Inflammatory macrophage treated with lipopolysaccharide for 1 hour (primary cell): ENCODE measurements at places on chromosomes 5 and 9.

DNA sequence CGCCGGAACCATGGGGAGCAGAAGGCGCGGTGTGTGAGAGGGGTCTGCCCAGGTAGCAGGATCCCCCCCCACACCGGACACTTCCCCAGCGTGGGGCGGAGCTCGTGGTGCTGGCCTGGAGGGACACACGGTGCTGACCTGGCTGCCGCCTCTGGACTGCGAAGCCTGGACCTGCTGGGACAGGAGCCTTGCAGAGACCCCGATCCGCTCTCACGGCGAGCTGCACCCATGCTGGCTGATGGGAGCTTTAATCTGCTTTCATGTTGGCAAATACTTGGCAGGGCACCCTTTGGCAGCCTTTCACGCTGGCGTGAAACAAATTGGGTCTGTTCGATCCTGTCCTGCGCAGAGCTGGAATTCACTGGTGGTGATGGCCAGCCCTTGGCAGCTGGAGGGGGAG is 7.4 kb downstream of the NKD2 start:
- DNase-seq = no peak

DNA sequence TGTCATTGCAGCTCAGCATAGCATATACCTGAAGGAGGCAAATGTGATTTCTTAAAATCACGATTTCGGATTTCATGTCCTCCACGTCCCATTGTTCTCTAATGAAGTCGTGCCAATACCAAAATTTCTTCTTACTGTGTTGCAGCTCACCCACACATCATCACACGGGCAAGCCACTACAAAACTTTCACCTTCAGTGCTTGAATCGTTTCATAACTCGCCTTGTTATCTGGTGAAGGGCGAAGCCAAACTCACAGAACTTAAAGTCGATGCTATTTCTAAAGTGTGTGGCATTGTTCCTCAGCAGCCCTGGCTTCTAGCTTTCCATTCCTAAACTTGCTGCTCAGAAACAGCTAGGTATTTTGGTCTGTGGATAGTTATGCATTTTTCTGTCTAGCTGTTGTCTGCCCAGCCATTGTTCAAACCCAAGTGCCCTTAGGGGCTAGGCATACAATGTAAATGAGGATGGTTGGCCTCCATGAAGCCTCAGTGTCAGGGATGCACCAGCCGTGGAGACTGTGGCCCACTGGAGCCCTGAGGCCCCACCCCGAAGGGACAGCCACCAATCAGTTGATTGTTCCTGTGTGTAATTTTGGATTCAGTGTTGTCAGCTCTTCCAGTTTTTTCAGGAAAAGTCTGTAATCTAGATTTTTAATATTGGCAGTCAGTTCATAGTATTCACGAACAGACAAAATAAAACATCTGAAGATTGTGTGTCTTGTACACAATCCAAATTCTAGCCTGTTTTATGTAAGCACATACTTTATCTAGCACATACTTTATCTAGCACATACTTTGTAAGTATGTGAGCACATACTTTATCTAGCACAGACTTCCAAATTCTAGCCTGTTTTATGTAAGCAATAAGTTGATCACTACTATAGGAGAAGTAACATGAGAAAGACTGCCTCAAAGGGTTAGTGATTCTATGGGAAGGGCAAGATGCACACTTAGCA is 112.8 kb downstream of the DAPK1 start:
- no peak for DNase-seq

- DNase-seq = no peak
Measured at GRCh38 chr9:116686135-116686534, 970 bp upstream of the TRIM32 start.

GRCh38 chr9:81822967-81823366 is 105.3 kb upstream of the SPATA31D4 start:
- no peak for DNase-seq

DNA sequence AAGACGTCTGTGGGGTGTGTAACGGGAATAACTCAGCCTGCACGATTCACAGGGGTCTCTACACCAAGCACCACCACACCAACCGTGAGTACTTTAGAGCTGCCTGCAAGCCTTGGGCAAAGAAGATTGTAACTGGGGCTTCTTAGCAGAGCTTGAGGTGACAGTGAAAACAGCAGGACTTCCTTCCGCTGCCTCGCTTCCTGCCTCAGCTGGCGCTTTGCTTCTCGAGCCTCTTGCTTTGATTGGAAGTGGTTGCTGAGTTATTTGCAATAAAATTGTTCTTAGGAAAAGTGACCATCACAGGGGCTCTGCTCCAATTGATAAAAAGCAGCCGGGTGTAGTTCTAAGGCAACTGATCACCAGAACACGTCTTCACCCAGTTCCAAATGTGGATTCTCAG is 99.1 kb downstream of the ADAMTS16 start:
- DNase-seq = no peak

DNA sequence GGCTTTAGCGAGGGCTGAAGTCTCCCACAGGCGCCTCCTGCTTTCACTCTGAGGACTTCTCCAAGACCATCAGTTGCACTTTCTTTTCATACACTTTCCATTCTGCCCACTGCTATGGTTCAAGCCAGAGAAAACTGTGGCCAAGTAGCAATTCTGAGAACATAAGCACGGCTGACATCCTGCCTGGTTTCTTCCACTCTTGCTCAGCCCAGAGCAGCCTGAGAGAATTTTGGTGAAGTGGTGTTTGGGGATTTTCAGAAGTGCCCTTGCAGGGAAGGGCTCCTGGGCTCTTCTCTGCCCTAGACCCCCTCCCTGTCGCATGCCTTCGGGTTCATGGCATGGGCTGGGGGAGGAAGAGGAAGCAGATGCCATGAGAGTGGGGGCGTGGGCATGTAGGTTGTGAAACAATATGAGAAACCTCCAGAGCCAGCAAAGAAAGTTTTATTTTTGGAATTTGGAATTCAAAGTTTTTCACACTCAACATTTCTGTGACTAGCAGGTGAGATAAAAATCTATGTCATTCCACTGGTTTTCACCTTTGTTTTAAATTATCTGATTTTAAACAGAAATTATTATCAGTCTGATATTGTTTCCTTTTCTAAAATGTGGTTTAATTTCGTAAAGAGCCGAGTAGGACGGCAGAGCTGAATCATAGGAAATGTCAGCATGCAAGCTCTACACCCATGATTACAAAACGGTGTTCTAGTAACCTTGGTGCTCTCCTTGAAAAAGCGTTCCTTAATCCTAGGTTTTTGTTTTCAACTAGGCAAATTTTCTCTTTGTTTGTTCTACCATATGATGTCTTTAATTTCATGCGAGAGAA is 27.8 kb upstream of the TNFSF8 start:
- DNase-seq = peak; percentile 99

DNA sequence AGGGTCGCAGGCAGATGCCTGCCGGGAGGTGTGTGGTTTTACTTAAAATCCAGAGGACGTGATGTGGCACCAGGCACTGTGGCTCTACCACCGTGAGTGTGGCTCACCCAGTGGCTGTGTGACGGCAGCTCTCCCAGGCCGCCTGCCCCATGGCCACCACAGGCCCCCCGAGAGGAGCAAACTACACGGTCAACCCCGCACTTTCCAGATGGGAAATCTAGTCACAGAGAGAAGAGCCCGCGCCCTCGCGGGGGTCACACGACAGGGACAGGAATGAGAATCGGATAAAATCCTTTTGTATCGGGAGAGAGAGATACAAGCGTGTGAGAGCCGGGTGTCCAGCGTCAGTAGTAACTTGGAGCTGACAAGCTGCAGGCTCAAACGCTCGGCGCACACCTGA is 24.4 kb downstream of the TERT start:
- DNase-seq = no peak

DNA sequence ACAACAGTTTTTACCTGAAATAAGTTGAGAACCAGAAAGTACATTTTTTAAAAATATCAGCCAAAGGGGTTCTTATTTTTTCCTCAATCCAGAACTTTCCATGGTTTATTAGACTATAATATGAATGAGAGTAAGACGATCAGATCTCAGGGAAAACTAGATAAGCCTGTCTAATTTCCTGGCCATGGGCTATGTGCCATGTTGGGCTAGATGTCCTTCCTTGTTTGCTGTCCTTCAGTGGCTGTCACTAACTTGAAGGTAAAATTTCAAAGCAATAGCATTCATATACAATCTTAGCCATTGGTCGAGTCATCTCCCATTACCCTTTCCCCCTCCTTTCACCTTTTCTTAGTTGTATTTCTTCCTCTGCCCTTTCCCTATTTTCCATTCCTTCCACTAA is 179.5 kb upstream of the PPP1R2B start:
- DNase-seq = no peak

- no peak for DNase-seq
Measured at GRCh38 chr9:76510041-76510440, 51.1 kb downstream of the GCNT1 start.

GRCh38 chr9:35526087-35526801 is 36.3 kb downstream of the RUSC2 start:
- no peak for DNase-seq

DNA sequence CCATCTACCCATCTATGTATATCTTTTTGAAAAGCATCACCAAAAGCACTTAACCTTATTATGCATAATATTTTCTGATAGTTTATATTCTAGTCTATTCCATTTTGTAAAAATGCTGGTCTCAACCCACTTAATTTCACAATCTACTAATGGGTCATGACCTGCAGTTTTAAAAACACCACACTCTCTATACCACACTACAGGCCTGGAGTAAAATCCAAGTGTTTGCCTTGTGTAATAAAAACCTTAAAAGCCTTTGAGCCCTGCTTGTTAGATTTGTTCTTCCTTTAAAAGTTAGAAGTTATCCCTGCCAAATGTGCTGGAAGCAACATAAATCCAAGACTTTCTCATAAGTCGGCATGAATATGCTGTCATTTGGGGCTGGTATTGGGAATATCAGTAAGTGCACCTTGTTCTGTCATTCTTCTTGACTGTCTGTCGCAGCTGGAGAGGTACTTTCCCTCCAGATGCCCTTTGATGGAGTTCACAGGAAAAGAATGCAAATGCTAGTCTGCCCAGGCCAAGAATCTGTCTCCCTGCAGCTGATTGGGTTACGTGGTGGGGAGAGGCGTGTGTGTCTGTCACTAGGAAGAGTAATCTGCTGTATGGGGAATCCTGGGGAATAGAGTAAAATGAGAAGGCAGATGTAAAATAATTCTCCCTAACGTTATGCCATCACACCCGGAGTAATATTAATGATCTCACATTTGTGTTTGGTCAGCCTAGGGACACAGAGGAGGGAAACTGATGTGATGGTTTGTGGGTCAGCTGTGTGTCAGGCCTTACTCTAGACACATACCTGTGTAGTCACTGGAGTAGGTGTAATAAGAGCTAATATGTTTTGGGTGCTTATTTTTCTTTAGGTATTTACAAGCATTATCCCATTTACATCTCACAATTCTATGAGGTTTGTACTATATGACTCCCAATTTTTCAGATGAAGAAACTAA is 79.4 kb downstream of the ZNF366 start:
- no peak for DNase-seq

DNA sequence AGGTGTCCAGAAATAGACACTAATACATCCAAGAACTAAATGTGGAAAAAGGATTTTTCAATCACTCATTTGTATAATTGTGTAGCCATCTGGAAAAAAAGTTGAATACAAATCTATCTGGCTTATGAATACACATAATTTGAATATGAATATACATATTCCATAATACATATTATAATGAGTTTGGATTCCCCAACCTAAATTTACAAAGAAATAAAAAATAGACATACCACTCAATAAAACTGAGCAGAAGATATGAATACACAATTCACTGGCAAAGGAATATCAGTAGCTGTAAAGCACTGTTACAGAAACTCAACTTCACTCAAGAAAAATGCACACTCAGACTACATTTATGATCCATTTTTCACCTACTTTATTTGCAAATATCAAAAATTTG is 121.9 kb upstream of the EDIL3 start:
- no peak for DNase-seq

DNA sequence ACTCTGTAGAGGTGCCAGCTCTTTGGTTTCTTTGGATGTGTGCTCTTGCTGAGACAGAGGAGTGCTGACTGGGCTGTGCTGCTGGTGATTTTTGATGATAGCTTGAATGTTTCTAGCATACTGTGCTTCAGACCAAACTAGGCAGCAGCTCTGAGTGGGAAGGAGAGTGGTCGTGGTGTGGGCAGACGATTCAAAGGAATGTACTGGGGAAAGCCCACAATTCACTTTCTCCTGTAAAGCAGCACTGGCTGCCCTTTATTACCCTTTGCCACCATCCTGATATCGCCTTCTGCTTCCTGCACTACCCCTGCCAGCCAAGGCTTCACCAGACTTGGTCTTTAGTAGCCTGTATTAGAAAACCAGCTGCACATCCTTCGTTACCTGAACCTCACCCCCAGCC is 45.3 kb downstream of the PRRC2B start:
- DNase-seq = no peak

DNA sequence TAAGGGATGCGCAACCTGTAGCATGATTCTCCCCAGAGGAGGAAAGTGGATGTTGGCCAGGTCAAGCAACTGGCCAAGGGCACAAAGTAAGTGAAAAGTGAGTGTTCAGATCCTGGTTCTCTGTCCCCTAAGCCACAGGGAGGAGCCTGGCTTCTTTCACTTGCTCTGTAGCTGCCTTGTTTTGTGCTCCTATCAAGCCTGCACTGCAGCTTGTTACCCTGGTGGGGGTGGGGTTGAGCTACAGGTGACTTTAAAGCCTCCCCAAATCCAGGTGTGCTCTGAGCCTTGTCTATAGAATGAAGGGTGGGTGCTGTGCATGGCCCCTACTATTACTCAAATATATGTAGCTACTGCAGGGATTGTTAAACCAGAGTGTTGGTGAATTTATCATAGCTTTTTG is 32.9 kb downstream of the RALGPS1 start:
- DNase-seq = no peak

DNA sequence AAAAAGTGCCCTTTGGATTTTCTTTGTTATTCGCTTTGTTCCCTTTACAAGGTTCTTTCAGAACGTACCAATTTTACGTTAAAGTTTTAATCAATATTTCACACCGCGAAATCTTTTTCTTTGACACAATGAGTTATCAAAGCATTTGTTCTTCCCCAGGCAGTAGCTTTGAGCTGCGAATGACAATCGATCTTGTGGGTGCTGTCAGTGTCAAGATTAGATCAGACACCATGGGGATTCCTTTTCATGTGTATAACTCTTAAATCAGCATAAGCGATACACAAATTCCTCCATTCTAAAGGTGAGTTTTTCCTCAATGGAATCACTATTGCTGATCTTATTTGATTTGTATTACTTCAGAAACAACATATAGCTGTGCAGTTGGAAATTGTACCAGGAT is 145.5 kb downstream of the ST8SIA4 start:
- DNase-seq = no peak

DNA sequence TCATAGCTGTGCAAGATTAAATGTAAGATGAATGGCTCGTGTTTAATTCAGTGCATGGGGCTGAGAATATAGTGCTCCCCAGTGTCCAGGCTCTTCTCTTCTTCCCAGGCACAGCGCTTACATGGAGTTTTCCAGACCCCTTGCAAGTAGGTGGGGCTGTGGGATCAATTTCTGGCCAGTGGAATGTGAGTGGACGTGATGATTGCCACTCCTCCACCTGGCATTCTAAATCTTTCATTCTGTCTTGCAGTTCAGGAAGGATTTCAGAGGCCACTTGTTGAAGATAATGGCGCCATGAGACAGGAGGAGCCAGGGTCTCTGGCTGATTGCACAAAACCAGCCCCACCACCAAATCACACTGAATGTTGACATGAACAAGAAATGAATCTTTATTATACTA is 7.2 kb upstream of the PIP5K1B start:
- DNase-seq = no peak

GRCh38 chr5:125526966-125527365 is 780.5 kb upstream of the ZNF608 start:
- no peak for DNase-seq
